CD4-positive, alpha-beta T cell treated with Interleukin-15 for 4 hours (primary cell): ENCODE measurements at places on chromosomes 1 and 21.

- DNase-seq, result no peak
Observed at GRCh38 chr1:39370602-39371001, 120.8 kb upstream of the BMP8A start.

- no peak for DNase-seq
Observed at GRCh38 chr1:210378736-210379135, 50.0 kb downstream of the HHAT start.

GRCh38 chr1:169133801-169134502 is 27.5 kb downstream of the ATP1B1 start:
- no peak for DNase-seq

DNA sequence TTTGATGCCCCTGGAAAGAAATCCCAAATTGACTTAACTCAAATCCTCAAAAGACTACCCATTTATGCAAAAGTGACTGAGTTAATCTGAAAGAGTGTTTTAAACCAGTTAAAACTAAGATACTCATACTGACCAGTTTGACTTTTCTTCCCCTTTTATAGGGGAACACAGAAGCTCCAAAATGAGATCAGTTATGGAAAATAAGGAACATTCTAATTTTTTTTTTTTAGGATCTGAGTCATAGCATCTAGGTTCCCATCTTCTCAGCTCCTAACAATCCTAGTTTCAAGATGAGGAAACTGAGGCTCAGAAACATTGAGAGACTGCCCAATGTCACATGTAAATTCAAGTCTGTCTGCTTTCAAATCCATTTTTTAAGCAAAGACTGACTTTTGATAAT is 231.1 kb upstream of the RUNX1 start:
- no peak for DNase-seq

- no peak for DNase-seq
Observed at GRCh38 chr1:34086561-34086960, 78.5 kb downstream of the CSMD2 start.

DNA sequence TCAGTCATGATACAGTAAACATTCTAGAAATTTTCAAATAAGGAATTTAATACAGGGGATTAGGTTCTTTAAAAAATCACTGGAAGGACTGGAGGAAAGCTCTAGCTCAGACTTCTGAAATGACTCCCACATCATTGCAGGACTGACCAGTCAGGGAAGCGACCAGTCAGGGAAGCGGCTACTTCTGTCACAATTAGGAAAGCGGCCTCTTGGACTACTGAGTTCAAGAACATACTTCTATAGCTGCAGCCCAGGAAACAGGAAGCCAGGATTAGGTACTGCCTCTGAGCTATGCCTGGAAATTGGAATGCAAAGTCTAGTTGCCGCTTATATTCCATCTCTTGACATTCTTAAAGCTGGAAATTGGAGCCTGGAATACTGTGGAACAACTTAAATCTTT is 45.5 kb downstream of the USP25 start:
- DNase-seq, result no peak

DNA sequence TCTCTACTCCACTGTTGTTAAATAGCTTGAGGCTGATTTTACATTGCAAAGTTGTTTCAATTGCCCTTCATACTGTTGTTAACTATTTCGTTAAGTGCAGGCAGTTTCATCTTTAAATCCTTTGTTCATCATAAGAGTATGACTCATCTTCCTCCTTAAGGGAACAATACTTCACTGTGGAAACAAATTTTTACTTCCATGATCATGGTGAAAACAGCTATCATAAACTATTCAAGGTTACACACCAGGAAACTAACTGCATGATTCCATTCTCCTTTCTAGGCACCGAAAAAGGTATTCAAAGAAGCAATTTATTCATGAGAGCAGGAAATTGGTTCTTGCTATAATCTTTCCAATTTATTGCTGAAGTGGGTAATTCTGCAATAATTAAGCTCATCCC is 593.2 kb downstream of the LRRIQ3 start:
- DNase-seq, result no peak

DNA sequence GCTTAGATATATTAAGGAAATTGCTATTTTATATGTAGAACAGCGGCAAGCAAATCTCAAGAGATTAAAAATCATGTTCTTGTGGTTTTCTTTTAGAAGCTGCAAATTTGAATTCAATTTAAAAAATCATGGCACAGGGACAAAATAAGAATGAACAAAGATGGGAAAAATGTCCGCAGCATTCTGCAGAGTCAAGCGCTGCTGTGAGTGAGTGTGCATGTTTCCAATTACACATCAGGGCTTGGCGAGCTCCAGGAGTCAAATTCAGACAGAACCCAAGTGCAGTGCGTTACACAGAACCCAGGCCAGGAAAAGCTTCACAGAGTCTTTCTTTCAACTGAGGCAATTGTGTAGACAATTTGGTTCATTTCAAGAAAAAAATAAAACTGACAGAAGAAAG is 33.3 kb upstream of the ERG start:
- no peak for DNase-seq

- no peak for DNase-seq
Observed at GRCh38 chr21:32155226-32155625, 123.6 kb downstream of the MIS18A start.

- no peak for DNase-seq
Observed at GRCh38 chr1:972726-973458, 6.6 kb downstream of the PLEKHN1 start.

DNA sequence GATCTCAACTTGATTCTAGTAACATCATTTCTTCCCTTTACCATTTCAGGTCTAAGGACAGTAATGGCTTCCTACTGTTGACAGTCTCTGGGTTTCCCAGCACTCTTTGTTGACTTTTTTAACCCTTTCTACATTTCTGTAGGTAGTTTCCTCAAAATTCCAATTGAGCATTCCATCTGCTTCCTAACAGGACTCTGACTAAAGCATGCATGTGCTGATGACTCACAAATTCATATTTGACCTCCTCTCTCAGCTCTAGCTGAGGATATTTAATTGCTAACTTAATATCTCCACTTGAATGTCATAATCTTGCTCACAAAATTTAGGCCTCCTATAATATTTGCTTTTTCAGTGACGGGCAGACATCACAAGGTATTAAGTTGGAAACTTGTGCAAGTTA is 93.3 kb upstream of the ZNHIT6 start:
- no peak for DNase-seq

- no peak for DNase-seq
Observed at GRCh38 chr1:175857756-175858155, 114.4 kb upstream of the TNR start.

GRCh38 chr1:99589186-99589636 is 56.7 kb upstream of the PALMD start:
- DNase-seq, result no peak

- DNase-seq, result no peak
Observed at GRCh38 chr21:36321325-36322082, 1.5 kb downstream of the MORC3 start.

DNA sequence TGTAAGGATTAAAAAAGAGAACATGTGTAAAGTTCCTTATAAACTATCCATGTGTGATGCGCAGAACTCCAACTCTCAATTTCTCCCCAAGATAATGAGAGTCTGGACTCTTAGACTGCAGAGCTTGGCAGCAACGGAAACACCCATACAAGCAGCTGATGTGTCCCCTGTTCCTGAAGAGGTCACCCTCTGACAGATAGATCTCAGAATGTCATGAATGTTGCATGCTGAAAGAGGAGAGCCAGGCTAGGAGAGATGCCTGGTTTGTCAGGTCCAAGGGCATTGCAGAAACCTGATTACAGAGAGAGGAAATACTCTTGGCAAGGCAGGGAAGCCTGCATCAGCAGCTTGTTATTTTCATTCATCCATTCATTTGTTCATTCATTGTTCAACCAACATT is 24.2 kb downstream of the MTARC1 start:
- no peak for DNase-seq

DNA sequence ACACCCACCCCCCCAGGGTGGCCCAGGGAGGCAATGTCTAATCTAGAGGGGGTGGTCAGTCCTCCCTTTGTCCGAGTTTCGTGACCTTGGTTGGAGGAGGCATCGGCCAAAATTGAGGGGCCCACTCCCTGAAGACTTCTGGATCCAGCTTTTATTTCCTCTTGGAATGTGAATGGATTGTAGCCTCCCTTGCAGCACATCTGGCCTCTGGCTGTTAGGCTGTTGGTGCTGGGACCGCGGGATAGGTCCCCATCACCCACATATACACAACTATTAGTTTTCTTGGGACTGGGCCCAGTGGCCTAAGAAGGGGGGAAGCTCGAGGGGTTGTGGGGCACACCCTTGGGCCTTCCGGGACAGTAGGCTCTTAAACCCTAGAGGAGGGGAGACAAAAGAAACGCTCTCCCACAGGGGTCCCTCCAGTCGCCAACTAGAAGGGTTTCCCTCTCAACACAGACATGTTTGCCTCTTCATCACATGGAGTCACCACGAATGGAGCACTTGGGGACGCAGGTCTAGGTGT is 2.5 kb downstream of the LHX4 start:
- no peak for DNase-seq

GRCh38 chr1:157312082-157312812 is 174.1 kb upstream of the ETV3 start:
- no peak for DNase-seq

DNA sequence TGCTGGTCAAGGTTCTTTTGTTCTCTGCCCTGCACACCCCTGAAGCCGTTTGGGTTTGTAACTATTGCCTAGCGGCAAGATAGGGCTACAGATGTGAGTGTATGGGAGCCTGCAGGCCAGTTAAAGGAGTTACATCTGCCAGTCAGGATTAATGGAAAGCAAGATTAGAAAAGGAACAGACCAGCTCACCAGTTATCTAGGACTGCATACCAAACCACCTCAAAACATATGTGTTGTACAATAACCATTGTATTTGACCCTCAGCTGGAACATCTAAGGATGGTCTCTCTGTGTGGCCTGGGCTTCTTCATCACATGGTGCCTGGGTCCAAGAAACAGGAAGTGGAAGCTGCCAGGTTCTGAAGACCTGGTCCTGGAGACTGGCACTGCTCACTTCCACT is 52.5 kb upstream of the FBXO28 start:
- no peak for DNase-seq
